ENCODE measurements at places on chromosomes 6 and 20.

DNA sequence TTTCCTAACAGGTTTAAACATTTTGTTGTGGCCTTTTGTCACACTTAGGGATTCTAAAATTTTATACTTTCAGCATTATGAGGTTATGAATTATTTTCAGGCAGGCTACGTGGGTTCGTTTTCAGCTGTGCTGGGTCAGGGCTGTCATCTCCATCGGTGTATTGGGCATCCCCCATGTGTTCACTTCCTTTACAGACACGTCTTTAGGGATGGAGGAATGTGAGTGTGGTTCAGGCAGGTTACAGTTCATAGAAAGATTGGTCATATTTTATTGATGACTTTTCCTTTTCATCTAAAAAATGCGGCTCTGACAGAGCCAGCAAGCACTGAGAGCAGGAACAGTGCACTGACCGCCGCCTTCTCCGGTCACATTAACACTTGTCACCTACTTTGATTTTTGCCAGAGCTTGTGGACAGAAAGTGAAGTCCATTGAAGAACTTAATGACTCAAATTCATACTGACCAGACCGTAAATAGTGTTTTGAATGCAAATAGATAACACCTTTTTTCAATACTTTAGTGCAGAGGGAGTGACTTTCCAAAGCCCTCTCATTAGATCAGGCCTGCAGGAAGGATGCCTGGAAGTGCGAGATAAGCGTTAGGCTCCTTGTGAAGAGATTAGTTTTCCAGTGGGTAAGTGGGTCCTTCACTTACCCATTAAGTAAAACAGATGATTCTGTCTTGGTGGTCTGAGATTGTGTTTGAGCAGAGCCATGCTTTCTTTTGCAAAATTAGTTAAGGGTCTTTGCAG, 113.1 kb downstream of the TIAM2 start:
- H3K27ac ChIP-seq: no peak overlapping the region
- H3K4me3 ChIP-seq: no peak overlapping the region
- peaks cover 6% of the 10 kb centered on the region for H3K27me3 ChIP-seq
- H3K4me1 ChIP-seq: peaks cover 16% of the 10 kb centered on the region
- DNase-seq: no peak
- no peaks in the 10 kb centered on the region for H3K36me3 ChIP-seq

DNA sequence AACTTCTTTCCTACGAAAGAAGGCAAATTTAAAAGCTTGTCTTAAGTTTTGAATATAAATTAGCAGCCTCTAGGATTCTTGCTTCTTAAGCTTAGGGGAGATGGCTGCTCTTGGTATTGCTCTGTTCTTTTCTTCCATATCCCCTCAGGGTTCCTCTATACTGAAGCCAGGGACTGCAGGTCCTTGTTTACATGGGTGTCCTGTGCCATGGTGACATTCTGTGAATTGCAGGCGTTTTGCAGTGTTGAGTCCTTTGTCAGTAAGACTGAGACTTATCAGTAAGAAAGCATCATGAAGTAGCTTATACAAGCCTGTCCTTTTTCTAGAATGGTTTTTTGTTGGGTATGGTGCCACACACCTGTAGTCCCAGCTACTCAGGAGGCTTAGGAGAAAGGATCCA, 147.8 kb downstream of the ARID1B start:
- DNase-seq: no peak
- H3K36me3 ChIP-seq: peaks cover 24% of the 10 kb centered on the region
- no peaks in the 10 kb centered on the region for H3K27me3 ChIP-seq

DNA sequence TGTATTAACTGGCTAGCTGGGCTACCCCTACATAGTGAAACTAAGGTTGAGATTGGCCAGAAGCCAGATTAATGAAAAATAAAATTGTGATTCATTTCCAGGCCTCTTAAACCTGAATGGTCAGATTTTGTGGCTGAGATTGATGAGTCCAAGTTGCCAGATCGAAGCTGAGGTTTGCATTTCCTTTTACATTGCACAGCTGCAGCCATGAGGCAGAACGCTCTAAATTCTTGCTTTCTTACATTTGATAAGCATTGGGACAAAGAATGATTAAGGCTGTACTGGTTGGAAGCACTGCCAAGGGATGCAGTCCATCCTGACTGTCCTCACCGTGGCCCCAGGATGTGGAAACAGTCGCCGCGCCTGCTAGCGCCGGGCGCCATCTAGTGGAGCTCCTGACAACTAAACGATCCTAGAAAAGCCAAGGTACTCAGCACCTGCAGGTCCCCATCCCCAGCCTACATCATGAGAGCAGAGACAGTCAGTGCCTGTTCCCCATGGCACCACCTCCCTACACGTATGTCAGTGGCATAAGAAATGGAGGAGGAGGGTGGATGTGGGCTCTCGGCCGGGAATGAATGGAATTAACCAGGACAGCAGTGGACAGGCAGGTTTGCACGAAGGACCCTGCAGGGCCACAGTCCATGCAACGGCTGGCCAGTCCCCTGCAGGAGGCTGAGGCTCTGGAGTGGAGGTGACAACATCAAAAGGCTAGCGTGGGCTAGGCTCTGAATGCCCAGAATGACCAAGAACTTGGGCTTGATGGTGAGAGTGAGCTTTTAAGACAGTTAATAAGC, 19.0 kb downstream of the PXDC1 start:
- H3K27me3 ChIP-seq: peaks cover 16% of the 10 kb centered on the region
- DNase-seq: no peak
- peaks cover 5% of the 10 kb centered on the region for H3K4me1 ChIP-seq
- no peak overlapping the region for H3K27ac ChIP-seq

GRCh38 chr20:23197836-23198235, 111.7 kb upstream of the CD93 start:
- no peaks in the 10 kb centered on the region for H3K36me3 ChIP-seq
- H3K27me3 ChIP-seq: peaks cover 20% of the 10 kb centered on the region
- H3K4me3 ChIP-seq: no peak overlapping the region
- no peak overlapping the region for H3K27ac ChIP-seq
- no peak for DNase-seq

GRCh38 chr20:22452442-22453011, 131.8 kb downstream of the FOXA2 start:
- H3K4me3 ChIP-seq: no peak overlapping the region
- peaks cover 11% of the 10 kb centered on the region for H3K27me3 ChIP-seq
- no peaks in the 10 kb centered on the region for H3K4me1 ChIP-seq
- no peaks in the 10 kb centered on the region for H3K36me3 ChIP-seq

DNA sequence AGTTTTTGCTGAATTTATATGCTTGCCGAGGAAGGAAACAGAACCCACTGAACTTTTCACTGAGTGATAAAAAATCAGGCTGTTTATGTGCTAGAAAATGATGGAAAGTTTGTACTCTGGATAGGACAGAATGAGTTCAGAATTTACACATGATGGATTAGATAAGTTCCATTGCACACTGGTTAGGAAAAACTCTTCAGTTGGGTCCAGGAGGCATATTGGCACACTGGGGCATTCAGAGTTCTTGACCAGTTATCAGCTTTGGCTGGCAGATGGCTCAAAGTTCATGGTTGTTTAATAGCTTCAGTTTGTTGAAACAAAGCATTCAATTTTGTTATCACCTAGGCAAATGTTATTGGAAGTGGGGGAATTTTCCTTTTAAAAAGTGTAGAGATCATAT, 613.3 kb upstream of the SYNCRIP start:
- DNase-seq: no peak
- H3K27ac ChIP-seq: no peak overlapping the region
- no peak overlapping the region for H3K4me3 ChIP-seq

GRCh38 chr6:167420858-167421766, 96.2 kb downstream of the TTLL2 start:
- no peak for DNase-seq
- no peaks in the 10 kb centered on the region for H3K36me3 ChIP-seq
- H3K4me3 ChIP-seq: no peak overlapping the region
- H3K27ac ChIP-seq: no peak overlapping the region

DNA sequence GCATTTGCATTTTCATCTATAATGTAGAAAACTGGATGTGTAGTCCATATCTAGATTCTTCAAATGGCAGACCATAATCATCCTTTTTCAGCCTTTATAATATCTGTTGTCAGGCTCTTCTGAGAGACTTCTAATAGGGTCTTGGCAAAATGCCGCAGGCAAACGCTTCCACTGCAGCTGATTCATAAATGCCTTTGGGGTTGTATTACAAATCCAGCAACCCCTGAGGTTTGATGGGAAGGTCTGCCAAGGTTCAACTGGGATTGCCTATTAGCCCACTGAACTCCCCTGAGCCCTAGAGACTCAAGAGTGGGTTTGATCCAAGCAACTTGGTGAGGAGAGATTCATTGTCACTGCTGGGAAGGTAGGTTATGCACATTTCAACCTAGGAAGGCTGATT, 365.2 kb upstream of the POU3F2 start:
- no peak overlapping the region for H3K27ac ChIP-seq
- no peak overlapping the region for H3K4me3 ChIP-seq
- no peak for DNase-seq
- no peaks in the 10 kb centered on the region for H3K4me1 ChIP-seq
- no peaks in the 10 kb centered on the region for H3K27me3 ChIP-seq

GRCh38 chr6:109706513-109706912, 15.4 kb downstream of the FIG4 start:
- H3K36me3 ChIP-seq: peaks cover 29% of the 10 kb centered on the region
- peaks cover 45% of the 10 kb centered on the region for H3K4me1 ChIP-seq
- H3K27ac ChIP-seq: no peak overlapping the region
- no peaks in the 10 kb centered on the region for H3K27me3 ChIP-seq
- DNase-seq: no peak
- no peak overlapping the region for H3K4me3 ChIP-seq
